NCI-H1930 (cell line): ENCODE measurements at places on chromosomes 5 and 9.
A peak's percentile ranks its signal among the peaks of the same experiment; 100 is the strongest.

- no peak for DNase-seq
Observed at GRCh38 chr9:1462626-1463308, 412.6 kb downstream of the DMRT2 start.

- DNase-seq = no peak
Observed at GRCh38 chr9:135239100-135239768, 151.8 kb downstream of the OLFM1 start.

- DNase-seq = peak; percentile 10
Observed at GRCh38 chr5:142364251-142365145, 39.7 kb upstream of the SPRY4 start.

GRCh38 chr5:157390133-157390532 lies 69.9 kb upstream of the NIPAL4 start:
- DNase-seq = no peak
